ENCODE measurements at places on chromosomes 5 and 9. TPM values are rescaled to one million over a fixed set of nuclear protein-coding genes. Genes with fewer than 3 reads are reported as not detected.

SPATA31C1 gene
- not detected for total RNA-seq

FAXDC2 gene
- 0.33 TPM for total RNA-seq

OR1N2 gene
- not detected for total RNA-seq

GAPT gene
- total RNA-seq, result not detected

ROPN1L gene
- 2.3 TPM for total RNA-seq

SMC2 gene
- total RNA-seq, result 19.0 TPM

SYNPO gene
- 21.7 TPM for total RNA-seq

Data from A549 treated with AZD2906 at 1 μM for 4 hours (cell line).